ENCODE measurements at places on chromosomes 2 and 18.

DNA sequence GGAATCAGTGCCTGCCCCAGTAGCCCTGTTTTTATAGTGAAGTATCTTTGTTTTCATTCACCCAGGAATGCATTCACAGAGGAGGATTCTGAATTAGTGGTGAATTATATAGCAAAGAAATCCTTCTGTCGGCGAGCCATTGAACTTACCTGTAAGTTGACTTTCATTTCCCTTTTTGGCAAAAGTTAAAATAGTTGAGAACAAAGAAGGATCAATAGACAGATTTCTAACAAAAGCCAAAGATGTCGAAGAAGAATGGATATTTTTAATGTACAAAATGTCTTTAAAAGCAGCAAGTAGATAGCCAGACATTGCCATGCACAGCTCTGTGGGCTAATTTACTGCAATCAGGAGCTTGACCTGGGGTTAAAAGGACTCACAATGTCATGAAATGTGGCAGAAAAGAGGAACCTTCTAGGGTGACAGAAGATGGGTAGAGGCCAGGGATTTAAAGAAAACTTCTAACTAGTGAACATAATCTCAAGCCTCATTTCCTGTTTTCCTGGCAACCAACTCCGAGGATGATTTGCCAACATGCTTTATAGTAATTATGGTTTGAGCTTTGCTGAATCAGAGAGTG, 53.8 kb upstream of the TMEM87B start:
- DNase-seq, result no peak

DNA sequence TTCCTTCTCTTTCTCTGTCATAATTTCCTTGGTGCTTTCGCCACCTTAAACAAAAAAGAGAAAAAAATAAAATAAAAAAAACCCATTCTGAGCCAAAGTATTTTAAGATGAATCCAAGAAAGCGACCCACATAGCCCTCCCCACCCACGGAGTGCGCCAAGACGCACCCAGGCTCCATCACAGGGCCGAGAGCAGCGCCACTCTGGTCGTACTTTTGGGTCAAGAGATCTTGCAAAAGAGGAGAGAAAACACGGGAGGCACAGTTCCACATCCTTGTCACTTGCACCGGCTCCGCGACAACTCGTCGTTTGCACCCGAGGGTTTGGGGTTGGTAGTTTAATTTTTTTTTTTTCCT, 1.8 kb upstream of the SP9 start:
- DNase-seq, result no peak

DNA sequence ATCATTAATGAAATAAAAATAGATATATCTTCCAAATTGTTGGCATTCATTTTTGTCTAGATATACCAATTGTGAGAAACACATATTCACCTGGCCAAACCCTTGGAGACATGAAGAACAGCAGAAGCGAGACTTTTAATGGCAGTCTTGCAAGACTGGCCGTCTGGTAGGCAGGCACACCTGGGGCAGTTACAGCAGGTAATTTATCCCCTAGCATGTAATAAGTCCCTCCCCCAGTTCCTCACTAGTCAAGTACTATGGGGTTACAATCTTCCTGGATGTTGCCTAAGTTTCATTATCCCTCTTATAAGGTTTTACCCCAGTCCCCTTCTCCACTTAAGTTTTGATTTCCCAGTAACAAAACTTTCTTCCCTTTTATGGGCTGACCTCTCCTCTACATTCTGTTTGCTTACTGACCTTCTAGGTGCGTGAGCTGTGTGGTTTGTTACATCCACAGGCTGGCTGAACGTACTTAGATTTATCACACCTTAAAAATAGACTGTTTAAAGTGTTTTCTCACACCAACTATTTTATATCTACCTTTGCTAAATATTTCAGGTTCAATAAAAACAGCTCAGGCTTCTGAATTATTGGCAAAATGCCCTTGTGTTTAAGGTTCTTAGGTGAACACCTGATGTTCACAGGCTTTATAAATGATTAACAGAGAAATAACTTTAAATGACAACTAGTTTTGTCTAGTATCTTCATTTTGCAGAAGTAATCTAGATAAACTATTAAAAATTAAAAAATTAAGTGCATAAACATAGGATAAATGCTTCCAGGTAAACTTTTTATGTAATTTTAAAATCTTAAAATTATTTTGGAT, 365.0 kb upstream of the TFPI start:
- DNase-seq, result no peak

- peak; percentile 54 for DNase-seq
Measured at GRCh38 chr2:69816923-69817542, 12.4 kb upstream of the GMCL1 start.

DNA sequence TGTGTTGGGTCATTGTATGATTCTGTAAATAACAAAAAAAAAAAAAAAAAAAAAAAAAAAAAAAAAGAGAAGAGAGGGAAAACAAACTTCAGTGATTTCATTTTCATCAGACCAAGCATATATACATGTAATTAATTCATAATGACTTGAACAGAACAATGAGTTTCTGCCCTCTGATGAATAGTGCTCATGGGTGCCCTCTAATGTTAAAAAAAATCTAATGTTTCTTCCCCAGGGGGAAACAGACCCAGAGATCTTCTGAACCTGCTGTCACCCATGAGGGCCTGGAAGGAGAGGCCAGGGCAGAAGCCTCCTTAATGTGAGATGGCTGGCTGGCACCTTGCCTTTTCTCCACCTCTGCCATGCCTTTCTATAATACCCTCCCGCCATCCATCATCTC, 289.2 kb downstream of the ZNF521 start:
- no peak for DNase-seq

- no peak for DNase-seq
Measured at GRCh38 chr2:236501531-236501930, 68.1 kb upstream of the ACKR3 start.

DNA sequence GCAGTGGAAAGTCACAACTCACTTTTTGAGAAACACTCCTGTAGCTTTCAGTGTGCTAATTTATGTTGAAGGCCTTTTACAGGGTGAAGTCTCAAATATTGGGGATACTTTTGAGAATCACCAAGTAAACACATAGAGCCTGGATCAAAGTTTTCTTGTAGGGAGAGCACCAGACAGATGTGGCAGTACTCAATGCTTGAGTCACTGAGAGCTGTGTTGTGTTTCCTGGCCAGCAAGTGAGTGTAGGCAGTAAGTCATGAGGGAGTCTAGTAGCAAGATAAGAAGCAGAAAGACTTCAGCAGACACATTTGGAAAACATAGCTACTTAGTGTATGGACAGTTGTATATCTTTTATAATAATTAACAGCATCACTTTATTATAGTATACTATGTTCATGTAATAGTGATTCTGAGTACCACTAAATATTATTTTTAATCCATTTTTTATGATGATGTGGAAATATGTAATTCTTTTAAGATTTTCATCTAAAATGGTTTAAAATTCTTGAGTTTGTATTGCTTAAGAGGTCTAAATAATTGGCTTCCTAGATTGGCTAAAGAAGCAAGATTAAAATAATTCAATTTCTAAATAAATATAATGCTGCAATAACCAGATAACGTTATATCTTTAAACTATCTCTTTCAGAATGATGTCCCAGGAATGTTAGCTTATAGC, 12.8 kb downstream of the PSMD1 start:
- no peak for DNase-seq

DNA sequence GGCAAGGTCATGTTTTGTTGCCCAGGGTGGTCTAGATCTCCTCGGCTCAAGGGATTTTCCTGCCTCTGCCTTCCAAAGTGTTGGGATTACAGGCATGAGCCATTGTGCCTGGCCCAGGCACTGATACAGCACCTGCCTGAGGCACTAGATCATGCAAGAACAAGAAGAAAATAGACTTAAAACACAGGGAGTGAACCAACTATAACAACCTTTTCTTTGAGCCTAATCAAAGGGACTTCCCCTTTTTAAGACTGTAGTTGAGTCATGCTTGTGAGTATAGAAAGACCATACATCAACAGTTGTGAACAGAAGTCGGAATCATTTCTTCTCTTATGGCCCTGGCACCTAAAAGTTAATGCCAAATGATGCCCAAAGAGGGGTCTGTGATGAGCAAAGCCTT, 47.9 kb upstream of the MAPRE2 start:
- no peak for DNase-seq

DNA sequence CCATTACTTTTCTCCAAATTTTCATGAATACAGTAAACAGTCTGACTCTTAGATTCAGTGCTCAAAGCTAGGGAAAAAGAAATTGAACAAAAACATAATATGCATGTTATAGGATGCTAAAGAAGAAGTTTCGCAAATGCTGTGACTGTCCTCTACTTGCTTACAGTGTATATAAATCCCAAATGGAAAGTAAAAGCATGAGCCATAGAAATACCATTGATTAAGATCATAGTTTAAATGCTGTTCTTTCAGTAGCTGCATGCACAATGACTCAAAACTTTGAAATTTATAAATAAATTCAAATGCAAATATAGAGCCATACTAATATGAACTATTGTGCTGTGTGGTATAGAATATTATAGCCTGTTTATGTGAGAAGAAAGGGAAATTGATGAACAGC, 1113.9 kb upstream of the ACVR2A start:
- no peak for DNase-seq

DNA sequence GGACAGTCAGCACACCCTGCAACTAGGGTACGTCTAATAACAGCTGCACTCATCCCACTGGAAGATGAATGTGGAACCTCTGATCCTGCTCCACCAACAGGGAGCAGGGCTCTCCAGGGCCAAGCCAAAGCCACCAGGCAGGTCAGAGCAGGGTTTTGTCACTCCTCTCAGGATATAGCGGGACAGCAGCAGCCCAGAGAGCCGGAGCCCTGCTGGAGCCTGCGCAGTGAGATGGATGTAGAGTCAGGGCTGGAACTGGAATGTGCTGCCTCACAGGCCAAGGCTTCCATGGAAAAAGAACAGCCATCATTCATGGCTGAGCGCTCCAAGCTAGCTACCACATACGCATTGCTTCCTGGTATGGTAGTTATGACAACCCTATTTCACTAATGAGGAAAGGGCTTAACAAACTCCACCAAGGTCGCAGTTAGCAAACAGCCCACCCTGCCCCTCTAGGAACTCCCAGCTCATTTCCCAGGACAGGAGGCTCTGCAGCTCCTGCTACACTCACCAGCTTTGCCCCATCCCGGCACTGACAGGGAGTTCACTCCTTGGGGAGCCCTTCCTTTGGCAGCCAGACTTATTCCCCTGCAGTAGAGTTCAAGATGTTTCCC, 85.2 kb downstream of the HS1BP3 start:
- no peak for DNase-seq

DNA sequence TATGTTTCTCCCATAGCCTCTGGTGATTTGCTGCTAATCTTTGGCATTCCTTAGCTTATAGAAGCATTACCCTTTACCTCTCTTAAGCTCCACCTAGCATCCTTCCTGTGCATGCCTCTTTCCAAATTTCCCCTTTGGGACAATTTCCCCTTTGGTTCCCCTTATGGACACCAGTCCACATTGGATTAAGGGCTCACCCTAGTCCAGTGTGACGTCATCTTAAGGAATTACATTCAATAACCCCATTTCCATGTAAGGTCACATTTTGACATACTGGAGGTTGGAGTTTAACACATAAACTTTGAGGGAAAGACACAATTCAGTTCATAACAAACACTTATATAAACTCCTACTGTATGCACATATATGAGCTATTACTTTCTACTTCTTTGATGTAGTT, 916.6 kb downstream of the SLC4A3 start:
- DNase-seq, result no peak

GRCh38 chr2:19409046-19409445, 50.6 kb upstream of the OSR1 start:
- DNase-seq, result no peak

DNA sequence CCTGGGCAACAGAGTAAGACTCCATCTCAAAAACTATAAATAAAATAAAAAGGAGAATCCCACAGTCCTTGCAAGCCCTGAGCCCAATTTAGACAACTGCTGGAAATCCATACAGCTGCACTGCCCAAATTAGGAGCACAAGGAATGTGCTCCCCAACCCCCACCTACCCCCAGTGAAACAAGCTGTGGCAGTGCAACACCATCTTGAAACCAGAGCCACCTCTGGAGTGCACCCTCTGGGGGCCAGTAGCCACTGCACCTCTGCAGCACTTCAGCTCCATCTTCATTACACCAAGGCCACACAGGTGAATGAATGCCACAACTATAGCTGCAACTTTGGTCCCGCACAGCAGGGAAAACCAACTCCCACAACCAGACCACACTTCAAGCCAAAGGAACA, 37.3 kb downstream of the USP34 start:
- DNase-seq, result no peak

DNA sequence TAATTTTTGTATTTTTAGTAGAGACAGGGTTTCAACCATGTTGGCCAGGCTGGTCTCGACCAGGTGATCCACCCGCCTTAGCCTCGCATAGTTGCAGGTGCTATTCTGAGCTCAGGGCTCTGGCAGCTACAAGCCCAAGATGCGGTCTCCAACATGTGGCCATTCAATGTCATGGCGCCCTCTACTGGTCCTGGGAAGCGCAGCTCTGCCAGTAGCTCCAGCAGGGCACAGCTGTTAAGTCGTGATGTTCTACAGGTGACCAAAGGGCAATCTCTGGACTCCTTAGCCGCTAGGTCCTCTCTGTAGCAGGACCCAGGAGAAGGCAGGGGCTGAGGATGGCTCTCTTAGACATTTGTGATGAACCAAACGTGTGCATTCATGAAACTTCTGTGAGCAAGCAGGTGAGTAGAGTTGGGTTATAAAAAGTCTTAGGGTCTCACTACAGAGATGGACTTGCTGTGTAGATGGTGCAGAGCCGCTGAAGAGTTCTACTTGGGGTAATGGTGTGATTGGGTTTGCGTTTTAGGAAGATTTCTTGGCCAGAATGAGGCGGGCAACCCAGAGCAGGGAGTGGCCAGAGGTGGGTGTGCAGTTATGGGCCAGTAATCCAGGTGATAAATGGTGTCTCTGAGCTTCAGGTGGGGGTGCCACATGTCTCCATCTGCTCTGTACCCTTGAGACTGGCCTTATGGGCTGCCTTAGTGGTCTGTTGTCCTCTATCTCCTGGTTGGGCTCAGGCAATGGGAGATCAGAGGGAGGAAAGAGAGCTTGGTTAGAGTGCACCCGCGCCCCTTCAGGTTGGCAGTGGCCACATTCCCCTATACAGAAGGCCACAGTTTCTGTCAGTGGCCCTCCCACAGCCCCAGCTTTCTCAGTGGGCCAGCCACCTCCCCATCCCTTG, 31.0 kb downstream of the IL37 start:
- DNase-seq, result peak; percentile 64

DNA sequence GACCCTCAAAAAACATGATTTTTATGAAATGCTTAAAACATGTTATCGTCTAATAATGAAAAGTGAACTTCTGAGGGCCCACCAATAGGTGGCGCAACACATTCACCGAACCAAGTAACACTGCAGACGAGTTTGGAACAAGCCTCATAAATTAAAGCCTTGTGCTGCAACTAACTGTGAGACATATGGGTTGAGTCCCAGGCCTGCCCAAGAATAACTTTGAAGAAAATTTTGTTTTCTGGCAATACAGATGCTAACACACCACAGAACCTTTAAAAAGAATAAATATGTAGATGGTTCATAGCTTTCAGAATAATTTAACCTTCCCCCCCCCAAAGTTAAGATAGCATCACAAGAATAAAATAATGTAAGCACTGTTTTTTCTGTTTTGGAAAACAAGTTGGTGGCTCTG, 285.9 kb downstream of the RNF144A start:
- peak; percentile 50 for DNase-seq

- no peak for DNase-seq
Measured at GRCh38 chr2:82789851-82790205, 1669.3 kb downstream of the SUCLG1 start.
